ENCODE measurements at places on chromosomes 3 and 15.

GRCh38 chr3:188390775-188391443 is 237.0 kb downstream of the LPP start:
- no peak for DNase-seq

GRCh38 chr3:140128631-140129030 is 193.6 kb downstream of the CLSTN2 start:
- no peak for DNase-seq

GRCh38 chr3:66534304-66534845 is 33.6 kb upstream of the LRIG1 start:
- no peak for DNase-seq

GRCh38 chr3:160986069-160986468 is 119.1 kb downstream of the B3GALNT1 start:
- no peak for DNase-seq

DNA sequence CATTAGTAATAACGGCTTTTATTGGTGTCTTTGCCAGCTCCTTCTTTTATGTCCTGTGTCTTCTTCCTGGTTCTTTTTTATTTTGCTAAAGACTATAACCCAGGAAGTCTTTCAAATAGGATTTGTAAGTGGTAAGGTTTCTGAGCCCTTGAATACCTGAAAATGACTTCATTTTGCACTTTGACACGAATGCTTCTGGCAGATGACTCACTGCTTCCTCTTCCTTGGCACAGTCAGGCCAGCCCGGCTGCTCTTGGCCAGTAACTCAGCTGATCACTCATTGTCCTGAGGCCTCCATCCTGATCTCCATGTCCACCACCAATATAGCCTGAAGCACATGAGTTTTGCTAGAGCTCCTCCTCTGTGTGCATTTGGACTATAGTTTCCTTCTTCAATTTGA is 48.7 kb upstream of the NR2E3 start:
- DNase-seq: no peak

DNA sequence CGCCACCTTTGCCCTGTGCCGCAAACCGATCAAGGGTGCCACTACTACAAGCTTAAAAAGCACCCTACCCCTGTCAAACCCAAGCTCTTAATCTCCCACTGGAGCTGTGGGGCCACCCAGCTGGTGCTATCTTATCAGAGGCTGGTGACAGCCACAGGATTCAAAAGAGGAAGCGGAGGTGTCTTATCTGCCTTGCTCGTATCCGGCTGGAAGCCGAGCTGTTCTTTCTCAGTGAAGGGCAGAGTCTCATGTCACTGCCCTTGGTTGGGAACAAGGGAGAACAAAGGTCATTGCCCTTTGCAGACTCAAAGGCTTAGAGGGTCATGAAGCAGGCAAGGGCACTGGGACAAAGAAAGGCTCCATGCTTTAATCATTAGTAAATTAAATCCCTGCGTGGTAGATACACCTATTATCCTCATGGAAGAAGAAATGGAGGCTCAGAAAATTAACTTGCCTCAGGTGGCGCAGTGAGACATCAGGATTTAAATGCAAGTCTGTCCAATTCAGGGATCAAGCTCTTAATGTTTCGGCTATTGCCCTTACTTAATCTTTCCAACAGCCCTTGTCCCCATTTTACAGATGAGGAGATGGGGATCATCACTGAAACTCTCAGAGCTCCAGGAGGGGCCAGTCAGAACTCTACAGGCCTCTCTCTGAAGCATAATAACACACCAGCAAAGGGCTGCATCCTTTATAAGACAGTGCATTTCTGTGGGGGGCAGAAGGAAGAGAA is 360.0 kb upstream of the PROK2 start:
- DNase-seq: no peak

- DNase-seq: no peak
These were observed 17.7 kb upstream of the MRPS22 start for GRCh38 chr3:139326131-139326530.

- DNase-seq: no peak
These were observed 106.3 kb downstream of the ETFA start for GRCh38 chr15:76204916-76205460.

- no peak for DNase-seq
These were observed 12.2 kb upstream of the ZBED2 start for GRCh38 chr3:111607240-111607920.

All from stimulated activated CD4-positive, alpha-beta T cell treated with anti-CD3 and anti-CD28 coated beads, TNF-alpha, amount 100 ng/mL, for 4 hours (primary cell).